Fibroblast of lung (primary cell): ENCODE measurements at places on chromosomes 3 and 15. TPM values are rescaled to one million over a fixed set of nuclear protein-coding genes. Genes with fewer than 3 reads are reported as not detected.
A peak's percentile ranks its signal among the peaks of the same experiment; 100 is the strongest.

Gene ACAN
- total RNA-seq, result under 0.01 TPM in 2 replicates

DNA sequence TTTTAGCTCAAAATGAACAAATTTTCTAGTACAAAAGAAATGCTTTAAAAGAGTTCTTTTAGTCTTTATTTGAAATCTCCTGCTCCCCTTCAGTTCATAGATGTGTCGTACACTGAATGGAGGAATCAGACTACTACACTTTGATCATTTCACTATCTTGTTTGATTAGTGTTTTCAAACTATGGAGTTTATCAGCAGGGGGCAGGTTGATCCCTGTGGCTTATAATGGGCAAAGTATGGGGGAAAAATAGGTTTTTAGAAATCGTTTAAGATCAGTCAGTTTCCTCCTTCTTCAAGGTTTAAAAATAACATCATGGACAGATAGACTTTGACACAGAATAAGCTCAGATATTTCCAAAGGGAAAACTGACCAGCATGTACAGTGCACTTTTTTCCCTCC lies 701.7 kb downstream of the CADM2 start:
- no peak for DNase-seq

DNA sequence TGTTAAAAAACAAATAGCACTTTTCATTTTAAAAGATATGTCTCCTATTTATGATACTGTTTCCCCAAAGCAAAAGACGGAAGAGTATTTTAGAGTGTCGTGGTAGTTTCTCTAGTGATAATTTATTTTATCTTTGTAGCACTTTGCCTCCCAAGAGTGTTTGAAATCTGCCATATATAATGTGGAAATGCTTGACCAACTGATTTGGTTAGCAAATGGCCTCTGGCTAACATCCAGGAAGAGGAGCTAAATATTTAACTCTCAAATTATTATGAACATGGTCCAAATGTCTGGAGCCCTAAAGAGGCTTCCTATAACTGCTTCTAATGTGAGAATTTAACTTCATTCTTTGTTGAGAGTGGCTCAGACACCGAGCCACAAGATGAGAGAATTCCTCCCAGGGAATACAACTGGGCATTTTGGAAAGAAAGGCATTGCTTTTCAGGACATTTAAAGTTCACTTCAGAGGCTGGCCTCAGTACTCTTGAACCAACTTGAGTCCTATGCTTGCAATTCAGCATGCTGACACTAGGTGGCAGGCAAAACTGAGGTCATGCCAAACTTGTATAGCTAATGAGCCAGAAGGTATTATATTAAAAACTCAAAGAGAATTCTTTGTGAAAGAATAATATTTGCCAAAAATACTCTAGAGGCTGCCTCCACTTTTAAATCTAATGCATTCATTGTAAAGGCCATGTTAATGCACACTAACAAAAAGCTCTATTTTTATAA lies 104.5 kb downstream of the RARB start:
- DNase-seq, result peak; percentile 20

DNA sequence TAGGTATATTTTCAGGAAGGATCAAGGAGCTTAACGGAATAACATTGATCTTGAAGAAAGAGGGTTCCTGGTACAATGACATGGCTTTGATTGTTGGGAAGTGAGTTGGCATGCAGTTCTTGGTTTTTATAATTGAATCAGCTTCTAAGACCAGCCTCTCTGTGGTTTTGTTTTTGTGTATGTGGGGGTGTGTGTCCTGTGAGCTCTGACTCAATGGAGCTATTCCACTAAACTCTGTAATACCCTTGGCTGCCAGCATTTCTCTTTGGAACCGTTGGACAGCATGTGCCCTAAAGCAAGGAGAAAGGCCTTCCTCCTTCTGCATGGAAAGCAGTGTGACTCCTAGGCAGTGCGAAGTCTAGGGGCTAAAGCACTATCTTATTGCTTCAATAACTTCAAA lies 124.8 kb downstream of the EDEM1 start:
- no peak for DNase-seq

Gene LRRC15
- 1.3 and 2.3 TPM in 2 replicates for total RNA-seq

Gene GPR160
- 0.50 and 0.51 TPM in 2 replicates for total RNA-seq

DNA sequence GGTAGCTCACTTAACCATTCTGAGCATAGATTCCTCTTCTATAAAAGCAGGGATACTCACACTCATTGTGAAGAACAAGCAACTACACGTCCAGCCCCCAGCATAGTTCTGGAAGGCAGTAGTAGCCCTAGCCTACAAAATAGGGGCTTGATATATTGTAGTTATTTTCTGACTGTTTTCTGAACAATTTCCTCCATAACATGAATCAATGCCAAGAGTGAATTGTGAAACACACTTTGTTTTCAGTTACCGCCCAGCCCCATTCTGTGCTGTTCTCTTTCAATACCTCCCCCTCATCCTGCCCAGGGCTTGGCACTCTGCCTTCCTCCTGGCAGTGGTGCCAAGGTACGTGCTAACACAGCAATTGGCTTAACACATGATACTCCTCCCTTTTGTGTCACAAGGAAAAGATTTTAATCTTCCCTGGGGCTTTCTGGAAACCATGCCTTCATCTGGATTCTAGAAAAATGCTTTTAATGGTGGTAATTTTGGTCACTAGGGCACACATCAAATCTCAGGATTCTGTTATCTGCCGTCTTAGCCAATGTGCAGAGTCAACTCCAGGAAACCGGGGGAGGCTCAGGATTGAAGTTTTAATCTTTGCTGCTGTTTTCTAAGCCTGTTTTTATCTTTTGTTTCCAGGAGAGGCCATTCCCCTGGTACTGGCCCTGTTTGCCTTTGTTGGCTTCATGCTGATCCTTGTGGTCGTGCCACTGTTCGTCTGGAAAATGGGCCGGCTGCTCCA lies 37.2 kb downstream of the IL20RB start:
- peak; percentile 79 for DNase-seq

Gene TMC3
- total RNA-seq, result not detected in 2 replicates

DNA sequence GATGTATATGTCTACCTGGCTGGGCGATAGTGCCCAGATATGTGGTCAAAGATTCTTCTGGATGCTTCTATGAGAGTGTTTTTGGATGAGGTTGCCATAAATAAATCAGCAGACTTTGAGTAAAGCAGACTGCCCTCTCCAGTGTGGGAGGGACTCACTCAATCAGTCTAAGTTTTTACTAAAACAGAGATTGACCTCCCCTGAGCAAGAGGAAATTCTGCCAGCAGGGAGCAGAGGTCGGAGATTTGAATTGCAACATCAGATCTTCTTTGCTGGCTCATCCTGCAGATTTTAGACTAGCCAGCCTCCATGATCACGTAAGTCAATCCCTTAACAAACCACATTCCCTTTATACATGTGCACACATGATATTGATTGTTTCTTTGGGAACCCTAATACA lies 300.9 kb downstream of the MCTP2 start:
- DNase-seq, result no peak

Gene LTF
- not detected in 2 replicates for total RNA-seq

Gene PLS1
- 0.51 and 0.83 TPM in 2 replicates for total RNA-seq
